Activated effector memory CD4-positive, alpha-beta T cell treated with anti-CD3 and anti-CD28 coated beads, Interleukin-2, amount 50 U/mL, for 16 hours (primary cell): ENCODE measurements at places on chromosomes 3 and 15.

DNA sequence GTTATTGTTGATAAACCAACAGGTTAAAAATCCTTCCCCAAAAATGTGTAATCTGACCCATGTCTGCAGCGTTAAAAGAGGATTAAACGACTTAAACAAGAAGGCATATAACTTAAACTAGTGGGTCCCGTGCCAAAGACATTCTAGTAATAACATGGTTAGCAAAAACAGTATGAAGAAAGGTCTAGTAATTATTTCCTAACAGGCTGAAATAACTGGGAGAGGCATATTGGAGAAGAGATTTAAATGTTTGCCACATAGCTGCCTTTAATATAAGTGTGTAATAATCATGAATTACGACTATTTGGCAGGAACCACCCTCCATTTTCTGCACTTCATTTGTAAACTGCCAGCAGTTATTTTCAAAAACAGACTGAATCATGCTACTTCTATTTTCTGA, 67.7 kb upstream of the CSPG5 start:
- DNase-seq: no peak

DNA sequence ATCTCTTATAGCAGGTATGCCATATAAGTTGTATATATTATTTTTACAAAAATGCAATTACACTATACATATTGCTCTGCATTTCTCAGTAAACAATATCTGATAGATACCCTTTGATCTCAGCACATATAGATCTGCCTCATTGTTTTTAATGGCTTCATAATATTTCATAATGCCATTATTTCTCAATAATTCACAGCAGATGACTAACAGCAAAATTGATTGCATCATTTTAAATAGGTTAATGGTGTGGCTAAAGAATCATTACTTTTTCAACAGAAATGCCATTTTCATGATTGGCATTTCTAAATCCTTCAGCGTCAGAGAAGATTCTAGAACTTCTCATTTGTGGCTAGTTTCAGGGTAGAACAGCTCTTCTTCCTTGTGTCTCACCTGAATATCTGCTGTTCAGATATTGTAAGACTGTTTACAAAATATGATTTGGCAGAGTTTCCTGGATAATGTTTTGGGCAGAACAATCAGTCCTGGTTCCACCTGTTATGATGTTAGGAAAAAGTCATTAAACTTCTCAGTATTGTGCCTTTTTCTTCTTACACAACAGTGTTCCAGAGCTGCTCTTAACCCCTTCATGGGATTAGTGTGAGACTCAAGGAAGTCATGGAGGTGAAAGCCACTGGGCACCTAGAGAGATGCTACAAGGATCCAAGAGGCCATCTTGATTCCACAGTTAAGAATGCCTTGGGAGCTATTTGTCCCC, 397.6 kb upstream of the THBS1 start:
- no peak for DNase-seq

GRCh38 chr15:29750754-29751153, 71.5 kb downstream of the TJP1 start:
- DNase-seq: no peak

GRCh38 chr15:91890614-91891013, 37.1 kb downstream of the SLCO3A1 start:
- no peak for DNase-seq

DNA sequence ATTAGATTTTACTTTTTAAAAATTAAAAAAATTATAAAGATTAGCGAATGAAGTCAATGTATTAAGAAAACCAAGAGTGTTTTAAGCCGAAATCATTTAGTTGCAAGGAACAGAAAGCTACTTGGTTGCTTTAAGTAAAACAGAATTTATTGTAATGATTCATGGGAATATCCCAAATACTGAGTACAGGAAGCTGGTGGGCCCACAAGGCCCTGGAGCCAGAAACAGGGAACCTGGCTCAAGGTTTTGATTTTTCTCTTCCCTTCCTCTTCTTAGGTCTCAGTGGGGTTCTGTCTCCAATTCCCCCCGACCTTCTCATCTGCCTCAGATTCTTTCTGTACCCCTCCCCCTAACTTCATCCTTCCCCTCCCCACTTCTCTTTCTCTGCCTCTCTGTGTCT, 229.0 kb downstream of the TLE3 start:
- DNase-seq: no peak

DNA sequence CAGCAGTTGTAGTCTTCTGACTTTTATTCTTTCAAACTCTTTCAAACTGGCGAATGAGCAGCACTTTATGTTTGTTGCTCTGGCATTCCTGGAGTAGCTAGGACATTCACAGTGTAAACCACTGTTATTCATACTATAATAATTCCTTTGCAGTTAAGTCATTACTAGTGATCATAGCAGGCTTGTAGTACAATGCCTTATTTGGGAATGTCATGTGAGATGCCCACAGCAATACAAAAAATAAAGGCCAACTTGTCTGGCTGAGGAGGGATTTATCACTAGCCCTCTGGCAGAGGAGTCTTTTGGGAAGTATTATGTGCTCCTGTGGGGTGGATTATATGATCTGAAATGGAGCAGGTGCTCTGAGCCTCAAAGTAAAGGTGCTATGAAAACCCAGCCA, 197.2 kb downstream of the VGLL3 start:
- DNase-seq: no peak

DNA sequence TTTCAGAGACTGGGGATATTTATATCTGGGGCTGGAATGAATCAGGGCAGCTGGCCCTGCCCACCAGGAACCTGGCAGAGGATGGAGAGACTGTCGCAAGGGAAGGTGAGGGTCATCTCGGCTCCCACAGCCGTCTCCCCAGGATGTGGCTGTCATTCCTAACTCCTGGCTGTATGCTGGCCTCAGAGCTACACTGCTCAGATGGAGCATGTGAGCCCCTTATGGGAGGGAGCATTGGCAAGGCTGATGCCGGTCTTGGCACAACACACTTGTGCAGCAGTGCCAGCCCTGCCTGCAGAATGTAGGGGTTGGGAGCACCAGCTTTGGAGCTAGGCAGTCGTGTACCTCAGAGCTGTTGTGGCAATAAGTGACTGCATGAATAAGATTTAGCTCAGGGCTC, 5.2 kb downstream of the RCCD1 start:
- DNase-seq: no peak

DNA sequence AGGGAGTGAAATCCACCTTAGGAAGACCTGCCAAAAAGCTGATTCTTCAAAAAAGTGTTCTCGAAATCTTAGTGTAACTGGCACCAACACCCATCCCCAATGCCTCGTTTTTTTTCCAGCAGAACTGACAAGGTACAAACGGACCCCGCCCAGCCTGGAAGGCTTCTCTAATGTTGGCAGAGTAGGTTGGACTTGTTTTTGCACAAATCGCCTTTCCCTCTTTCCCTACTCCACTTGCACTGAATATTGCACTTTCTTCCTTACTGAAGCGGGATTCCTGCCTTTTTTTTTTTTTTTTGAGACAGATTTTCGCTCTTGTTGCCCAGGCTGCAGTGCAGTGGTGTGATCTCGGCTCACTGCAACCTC, 544 bp upstream of the TIMMDC1 start:
- no peak for DNase-seq

DNA sequence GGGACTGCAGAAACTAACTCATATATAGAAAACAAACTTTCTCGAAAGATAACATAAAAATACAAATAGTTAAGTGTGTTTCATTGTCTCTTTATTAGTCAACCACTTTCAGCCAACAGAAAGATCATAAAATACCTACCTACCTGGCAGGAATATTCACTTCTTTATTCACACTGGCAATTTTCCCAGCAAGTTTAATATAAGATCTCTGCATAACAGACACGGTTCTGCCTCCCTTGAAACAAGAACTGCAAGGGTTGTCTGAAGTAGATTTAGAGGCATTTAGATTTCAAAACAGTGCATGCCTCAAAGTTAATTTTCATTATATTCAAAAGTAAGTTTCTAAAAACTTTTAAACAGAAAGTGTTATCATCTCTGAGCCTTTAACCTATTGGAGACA, 7.1 kb downstream of the NPTN start:
- no peak for DNase-seq
